T-cell (primary cell): ENCODE measurements at places on chromosomes 16 and 17. TPM values are rescaled to one million over a fixed set of nuclear protein-coding genes. Genes with fewer than 3 reads are reported as not detected.

- peak overlapping the region; percentile 93 for H3K27ac ChIP-seq
- peaks cover 23% of the 10 kb centered on the region for H3K36me3 ChIP-seq
- peak overlapping the region; percentile 96 for H3K4me3 ChIP-seq
- DNase-seq, result peak; percentile 62
- peaks cover 49% of the 10 kb centered on the region for H3K4me1 ChIP-seq
Observed at GRCh38 chr16:30063893-30064728, 1.4 kb upstream of the ALDOA start.

DNA sequence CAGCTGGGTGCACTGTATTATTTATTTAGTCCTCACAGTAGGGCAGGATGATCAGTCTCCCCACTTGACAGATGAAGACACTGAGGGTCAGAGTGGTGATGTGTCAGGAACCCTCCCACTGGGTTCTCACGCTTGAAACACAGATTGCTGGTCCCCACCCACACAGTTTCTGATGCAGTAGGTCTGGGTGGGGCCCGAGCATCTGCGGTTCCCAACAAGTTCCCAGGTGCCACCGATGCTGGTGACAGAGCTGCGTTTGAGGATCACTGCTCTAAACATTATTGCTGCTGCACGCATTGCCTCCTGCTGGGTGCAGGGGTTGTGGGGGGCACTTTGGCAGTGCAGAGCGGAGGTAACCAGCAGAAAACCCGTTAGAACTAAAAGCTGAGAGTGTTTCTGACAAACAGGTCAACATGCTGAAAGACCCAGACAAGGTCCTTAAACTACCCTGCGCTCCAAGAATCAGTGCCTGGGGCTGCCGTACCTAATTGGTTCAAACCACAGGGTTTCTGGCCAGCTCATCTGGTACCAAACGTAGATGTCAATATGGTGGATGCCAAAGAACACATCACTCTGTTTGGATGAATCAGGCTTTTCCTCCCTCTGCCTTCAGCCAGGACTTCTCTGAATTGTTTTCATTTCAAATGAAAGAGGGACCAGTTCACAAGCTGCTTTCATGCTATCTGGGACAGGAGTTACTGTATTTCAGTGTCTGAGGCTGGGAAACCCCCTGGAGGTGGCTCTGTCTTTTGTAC, 76.0 kb downstream of the ABCC1 start:
- peak; percentile 32 for DNase-seq
- no peaks in the 10 kb centered on the region for H3K27me3 ChIP-seq
- H3K4me3 ChIP-seq, result no peak overlapping the region
- H3K4me1 ChIP-seq, result peaks cover 27% of the 10 kb centered on the region
- H3K36me3 ChIP-seq, result peaks cover 16% of the 10 kb centered on the region
- peak overlapping the region; percentile 70 for H3K27ac ChIP-seq

DNA sequence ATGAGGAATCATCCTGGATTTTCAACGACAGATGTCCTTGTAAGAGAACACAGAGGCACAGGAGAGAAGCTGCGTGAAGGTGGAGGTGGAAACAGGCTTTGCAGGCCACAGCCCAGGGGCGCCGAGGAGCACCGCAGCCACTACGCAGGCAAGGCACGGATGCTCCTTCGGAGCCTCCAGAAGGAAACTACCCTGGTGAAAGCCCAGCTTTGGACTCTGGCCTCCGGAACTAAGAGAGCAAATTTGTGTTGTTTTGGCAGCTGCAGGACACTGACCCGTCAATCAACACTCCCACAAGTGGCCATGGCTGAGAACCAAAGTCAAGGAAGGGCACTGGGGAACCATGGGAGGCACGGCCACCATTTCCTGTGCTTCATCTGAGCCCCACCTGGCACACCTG, 3.4 kb downstream of the ARL16 start:
- no peak for DNase-seq
- H3K4me3 ChIP-seq, result no peak overlapping the region
- H3K4me1 ChIP-seq, result peaks cover 27% of the 10 kb centered on the region
- H3K36me3 ChIP-seq, result no peaks in the 10 kb centered on the region
- no peaks in the 10 kb centered on the region for H3K27me3 ChIP-seq

DNA sequence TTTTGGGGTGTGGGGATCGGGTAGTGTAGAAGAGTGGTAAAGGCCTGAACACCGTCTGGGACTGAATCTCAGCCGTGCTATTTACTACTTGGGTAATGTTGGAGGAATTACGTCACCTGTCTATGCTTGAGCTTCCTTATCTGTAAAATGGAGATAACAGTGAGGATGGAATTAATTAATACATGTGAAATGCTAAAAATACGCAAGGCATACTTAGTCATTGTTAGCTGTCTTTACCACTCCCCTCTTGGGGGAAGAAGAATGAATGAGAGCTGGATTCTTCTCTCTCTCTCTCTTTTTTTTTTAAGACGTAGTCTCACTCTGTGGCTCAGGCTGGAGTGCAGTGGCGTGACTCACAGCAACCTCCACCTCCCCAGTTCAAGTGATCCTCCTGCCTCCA, 41.1 kb upstream of the TANGO6 start:
- no peaks in the 10 kb centered on the region for H3K4me1 ChIP-seq
- H3K27ac ChIP-seq, result no peak overlapping the region
- H3K27me3 ChIP-seq, result no peaks in the 10 kb centered on the region
- no peak overlapping the region for H3K4me3 ChIP-seq

DNA sequence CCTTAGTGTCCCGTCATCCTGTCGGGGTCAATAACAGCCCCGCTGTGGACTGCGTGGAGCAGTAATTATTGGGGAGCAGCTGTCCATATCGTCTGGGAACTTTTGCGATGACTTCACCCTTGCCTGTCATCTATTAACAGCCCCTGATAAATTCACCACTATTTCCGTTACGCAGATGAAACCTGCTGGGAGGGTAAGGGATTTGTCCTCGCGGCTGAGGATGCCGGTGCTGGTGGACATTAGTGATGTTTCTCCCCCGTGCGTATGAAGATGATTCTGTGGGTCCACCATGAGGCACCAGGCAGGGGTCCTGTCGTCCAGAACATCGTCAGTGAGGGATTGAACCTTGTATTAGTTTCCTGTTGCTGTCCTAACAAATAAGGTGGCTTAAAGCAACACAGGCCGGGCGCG, 1.0 kb downstream of the FLYWCH2 start:
- no peak for DNase-seq
- no peaks in the 10 kb centered on the region for H3K27me3 ChIP-seq
- H3K4me1 ChIP-seq, result peaks cover 5% of the 10 kb centered on the region
- H3K27ac ChIP-seq, result no peak overlapping the region
- H3K36me3 ChIP-seq, result no peaks in the 10 kb centered on the region

GRCh38 chr17:28750178-28751047, 6.6 kb downstream of the TRAF4 start:
- no peaks in the 10 kb centered on the region for H3K27me3 ChIP-seq
- no peak overlapping the region for H3K4me3 ChIP-seq
- no peak overlapping the region for H3K27ac ChIP-seq

GRCh38 chr16:50306287-50306686, 39.9 kb downstream of the ADCY7 start:
- H3K27me3 ChIP-seq, result no peaks in the 10 kb centered on the region
- no peak overlapping the region for H3K4me3 ChIP-seq
- no peak overlapping the region for H3K27ac ChIP-seq
- H3K4me1 ChIP-seq, result no peaks in the 10 kb centered on the region
- DNase-seq, result no peak

GRCh38 chr17:17913695-17914332, 58.4 kb downstream of the TOM1L2 start:
- H3K4me1 ChIP-seq, result peaks cover 6% of the 10 kb centered on the region
- H3K27me3 ChIP-seq, result no peaks in the 10 kb centered on the region
- H3K4me3 ChIP-seq, result no peak overlapping the region
- DNase-seq, result no peak
- no peak overlapping the region for H3K27ac ChIP-seq

Gene GSG1L
- not detected for total RNA-seq

Gene SRCIN1
- 0.35 TPM for total RNA-seq

Gene LITAF
- total RNA-seq, result 240 TPM
